COR-L47 (cell line): ENCODE measurements at places on chromosomes 6 and 20.
A peak's percentile ranks its signal among the peaks of the same experiment; 100 is the strongest.

DNA sequence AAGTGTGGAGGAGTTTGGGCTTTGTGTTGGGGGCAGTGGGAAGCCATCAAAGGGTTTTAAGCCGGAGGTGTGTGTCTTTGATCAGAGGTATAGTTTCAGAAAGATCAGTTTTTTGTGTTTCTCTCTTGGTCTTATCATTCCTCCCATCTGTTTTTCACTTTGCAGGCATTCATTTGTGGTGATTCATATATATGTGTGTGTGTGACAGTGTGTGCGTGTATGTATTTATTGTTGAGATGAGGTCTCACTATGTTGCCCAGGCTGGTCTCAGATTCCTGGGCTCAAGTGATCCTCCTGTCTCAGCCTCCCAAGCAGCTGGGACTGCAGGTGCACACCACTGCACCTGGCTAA lies 11.1 kb upstream of the SERINC3 start:
- no peak for DNase-seq

GRCh38 chr6:131003488-131004386 lies 59.3 kb downstream of the EPB41L2 start:
- no peak for DNase-seq

- no peak for DNase-seq
Observed at GRCh38 chr20:51337126-51337805, 205.3 kb downstream of the NFATC2 start.

GRCh38 chr6:124772733-124773319 lies 189.4 kb upstream of the RNF217 start:
- no peak for DNase-seq

- DNase-seq: no peak
Observed at GRCh38 chr20:42191140-42191860, 573.1 kb upstream of the CHD6 start.

DNA sequence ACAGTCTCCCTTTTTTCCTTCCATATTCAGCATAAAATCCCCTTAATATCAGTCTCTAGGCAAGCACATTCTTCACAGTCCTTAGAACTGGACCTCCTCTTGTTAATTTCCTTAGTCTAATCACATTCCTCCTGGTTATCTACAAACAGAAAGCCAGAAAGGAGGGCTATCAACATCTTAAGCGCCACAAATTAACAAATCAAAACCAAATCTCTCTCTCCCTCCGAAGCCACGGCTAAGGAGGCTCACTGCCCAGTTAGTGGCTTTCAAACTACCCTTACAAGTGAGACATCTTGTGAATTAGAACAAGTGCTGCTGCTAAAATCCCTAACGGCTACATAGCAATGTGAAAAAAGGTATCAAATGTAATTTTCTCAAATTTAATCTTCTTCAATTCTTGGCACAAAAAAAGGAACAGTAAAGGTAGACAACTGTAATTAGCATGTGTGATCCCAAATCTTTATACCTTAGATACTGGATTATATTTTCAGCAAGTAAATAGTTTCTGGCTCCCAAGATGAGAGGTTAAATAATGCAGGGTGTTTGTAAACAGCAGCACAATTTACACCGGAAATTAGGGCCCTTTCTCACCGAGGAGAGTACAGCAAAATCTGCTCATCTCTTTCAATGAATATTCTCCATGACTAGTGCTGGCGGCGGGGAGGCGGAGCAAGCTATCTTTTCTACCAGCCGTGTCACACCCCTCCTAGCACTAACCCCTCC lies 1.4 kb upstream of the TRIM39 start:
- peak; percentile 61 for DNase-seq

DNA sequence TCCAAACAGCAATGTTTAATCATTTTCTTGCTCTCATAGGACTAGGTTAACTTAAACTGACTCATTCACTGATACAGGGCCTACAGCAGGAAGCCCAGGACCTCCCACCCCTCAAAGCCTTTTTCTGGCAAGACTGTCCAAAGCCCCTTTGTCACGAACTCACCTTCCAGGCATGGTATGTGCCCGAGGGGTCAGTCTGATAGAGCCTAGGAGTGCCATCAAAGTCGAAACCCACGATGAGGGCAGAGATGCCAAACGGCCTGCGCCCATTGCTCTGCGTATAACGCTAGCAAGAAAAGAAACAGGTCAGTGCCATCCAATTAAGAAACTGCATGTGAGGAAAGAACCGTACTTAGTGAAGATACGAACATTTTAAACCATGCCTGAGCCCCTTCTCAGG lies 4.3 kb downstream of the PSMA7 start:
- no peak for DNase-seq

DNA sequence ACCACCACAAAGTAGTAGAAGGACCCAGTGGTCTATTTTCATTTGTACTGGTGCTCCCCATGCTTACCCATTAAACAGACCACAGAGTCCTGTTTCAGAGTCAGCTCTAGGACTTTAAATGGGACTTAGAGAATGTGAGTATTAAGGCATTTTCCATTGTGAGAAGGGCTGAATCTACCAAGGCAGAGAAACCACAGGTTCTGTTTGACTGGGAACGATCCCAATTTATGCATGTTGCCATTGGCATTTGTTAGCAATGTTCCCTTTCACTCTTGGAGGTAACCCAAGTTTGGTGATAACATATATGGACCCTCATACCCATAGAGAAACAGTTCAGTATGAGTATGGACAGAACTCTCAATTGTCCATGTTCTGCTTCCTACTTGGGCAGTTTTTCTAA lies 672.8 kb downstream of the KIF16B start:
- DNase-seq: no peak

- no peak for DNase-seq
Observed at GRCh38 chr6:101202867-101203374, 190.6 kb upstream of the GRIK2 start.

DNA sequence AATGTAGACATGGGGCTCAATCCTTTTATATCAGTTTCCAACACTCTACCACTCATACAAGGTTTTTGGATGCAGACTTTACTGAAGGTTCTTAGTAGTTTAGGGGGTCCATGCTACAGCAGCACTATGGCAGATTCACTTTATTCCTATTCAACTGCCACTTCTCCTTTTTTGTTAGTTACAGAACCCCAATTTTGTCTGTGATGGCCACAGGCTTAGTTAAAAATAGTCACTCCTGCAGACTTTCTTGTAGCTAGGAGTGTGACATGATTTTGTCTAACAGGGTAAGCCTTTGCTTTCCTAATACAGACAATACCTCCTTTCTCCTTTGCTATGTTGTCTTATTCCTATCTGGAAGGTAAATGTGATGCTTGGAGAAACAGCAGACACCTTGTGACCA lies 90.0 kb upstream of the SLC24A3 start:
- no peak for DNase-seq

GRCh38 chr6:157911278-157911677 lies 70.4 kb upstream of the SYNJ2 start:
- DNase-seq: no peak

DNA sequence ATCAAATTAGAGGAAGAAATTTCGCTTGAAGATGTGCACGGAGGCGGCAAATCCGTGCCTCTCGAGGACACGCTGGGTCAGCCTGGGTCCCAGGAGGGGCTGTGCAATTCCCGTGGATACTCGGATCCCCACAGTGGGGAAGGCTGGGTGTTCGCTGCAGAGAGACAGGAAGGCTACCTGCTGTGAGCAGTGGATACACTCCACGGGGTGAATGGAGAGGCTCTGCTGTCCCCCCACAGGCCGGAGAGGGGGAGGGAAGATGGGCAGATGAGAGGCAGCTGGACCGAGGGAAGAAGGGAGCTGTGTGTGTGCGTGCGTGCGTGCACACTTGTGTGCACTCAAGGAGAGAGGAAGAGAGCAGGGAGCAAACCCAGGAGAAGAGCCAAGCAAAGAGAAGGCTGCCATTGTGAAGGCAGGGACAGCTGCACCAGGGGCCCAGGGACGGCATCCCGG lies 57.3 kb downstream of the SULF2 start:
- no peak for DNase-seq

DNA sequence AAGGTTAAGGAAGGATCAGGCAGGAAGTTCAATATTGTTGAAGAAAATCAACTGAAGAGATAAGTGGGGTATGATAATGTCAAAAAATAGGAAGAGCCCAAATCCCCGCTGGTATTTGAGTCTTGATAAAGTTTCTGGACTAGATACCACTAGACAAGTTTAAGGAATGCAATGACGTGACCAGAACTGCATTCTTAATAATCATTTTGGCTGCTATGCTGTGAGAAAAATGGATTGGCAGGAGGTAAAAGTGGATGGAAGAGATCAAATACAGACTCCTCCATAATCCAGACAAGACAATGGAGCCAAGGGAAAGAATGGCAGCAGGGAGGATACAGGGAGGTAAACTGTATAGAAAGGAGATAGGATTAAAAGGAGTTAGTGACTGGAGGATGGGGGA lies 128.2 kb downstream of the COL12A1 start:
- no peak for DNase-seq

DNA sequence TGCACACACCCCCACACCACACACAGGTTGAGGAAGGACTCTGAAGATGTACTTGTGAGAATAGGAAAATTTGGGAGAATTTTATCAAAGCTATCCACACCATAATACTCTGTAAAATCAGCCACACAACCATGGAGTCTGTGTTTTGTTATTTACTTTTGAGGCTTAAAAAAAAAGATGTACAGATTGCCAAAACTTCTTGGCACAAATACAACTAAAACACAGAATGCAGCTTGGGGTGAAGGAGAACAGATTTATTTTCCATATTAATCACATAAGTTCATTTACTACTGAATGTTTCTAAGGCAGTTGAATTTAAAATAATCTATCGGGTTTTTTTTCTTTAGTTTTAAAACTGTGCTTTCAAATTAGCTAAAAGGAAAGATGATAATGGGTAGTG lies 32.8 kb upstream of the KCNQ5 start:
- no peak for DNase-seq

DNA sequence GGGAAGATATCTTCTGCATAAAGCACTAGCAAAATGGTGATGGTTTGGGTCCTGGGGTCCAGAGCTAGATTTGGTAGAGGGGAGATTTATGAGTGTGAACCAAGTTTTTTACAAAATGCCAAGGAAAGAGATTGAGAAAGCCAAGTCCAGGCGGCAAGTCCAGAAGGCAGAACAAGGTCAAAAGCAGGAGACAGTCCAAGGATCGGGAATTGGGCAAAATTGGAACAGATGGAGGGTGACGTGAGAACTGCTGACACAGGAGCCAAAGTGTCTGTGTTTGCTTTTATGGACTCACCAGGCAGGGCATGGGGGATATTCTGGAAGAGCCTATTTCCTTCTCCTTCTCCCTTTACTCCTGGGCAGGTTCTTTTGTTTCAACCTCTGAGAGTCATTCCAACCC lies 4.1 kb downstream of the NHLRC1 start:
- DNase-seq: no peak

GRCh38 chr6:42979523-42980177 lies 669 bp upstream of the PEX6 start:
- peak; percentile 19 for DNase-seq

DNA sequence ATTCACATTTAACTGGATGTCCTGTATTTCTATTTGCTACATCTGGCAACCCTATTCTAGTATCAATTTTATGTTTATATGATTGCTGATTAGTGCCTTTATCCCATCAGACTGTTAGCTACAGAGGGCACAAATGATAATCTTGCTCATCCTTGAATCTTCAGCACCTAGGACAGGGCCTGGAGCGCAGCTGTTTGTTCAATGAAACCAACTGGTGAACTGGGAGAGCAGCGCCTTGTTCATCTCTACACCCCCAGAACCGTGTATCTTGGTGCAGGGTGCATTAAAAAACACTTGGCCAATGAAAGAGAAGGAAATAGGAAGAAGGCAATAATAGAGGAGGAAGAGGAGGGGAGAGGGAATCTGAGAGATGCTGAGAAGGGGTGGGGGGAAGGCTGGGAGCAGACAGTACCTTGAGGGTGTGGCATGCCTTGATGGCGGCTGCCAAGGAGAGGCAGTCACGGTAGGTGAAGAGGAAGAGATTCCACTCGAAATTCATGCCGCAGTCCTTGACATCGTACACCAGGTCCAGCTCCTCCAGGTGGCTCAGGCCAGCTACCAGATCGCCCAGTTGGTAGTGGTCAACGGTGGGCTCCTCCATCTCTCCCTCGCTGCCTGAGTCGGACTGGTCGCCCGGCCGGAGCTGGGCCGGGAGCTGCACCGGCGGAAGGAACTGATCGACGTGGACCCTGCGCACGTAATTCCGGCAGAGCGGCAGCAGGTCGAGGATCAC lies 15.5 kb downstream of the TMEM151B start:
- DNase-seq: no peak

GRCh38 chr20:23420943-23421931 lies at the start of gene NAPB:
Gene NAPB (minus strand): TSS chr20:23421488. CDS start chr20:23421402, 86 bp downstream.
- DNase-seq: peak; percentile 91
